Panc1 (cell line): ENCODE measurements at places on chromosomes 7 and 10. TPM values are rescaled to one million over a fixed set of nuclear protein-coding genes. Genes with fewer than 3 reads are reported as not detected.

The SPDYE2 gene
- total RNA-seq: not detected

DNA sequence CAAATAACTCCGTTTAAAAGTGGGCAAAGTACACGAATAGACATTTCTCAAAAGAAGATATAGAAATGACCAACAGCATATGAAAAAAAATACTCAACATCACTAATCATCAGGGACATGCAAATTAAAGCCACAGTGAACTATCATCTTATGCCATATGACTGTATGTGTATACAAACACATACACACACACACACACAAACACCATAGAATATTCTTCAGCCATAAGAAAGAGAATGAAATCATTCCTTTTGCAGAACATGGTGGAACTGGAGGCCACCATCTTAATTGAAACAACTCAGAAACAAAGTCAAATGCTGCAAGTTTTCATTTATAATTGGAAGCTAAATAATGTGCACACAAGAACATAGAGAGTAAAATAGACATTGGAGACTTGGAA, 1019.4 kb downstream of the KCNMA1 start:
- H3K27me3 ChIP-seq: no peaks in the 10 kb centered on the region
- no peaks in the 10 kb centered on the region for H3K36me3 ChIP-seq
- no peak overlapping the region for H3K4me3 ChIP-seq
- H3K4me1 ChIP-seq: no peaks in the 10 kb centered on the region
- DNase-seq: no peak

The AKR1D1 gene
- total RNA-seq: not detected

DNA sequence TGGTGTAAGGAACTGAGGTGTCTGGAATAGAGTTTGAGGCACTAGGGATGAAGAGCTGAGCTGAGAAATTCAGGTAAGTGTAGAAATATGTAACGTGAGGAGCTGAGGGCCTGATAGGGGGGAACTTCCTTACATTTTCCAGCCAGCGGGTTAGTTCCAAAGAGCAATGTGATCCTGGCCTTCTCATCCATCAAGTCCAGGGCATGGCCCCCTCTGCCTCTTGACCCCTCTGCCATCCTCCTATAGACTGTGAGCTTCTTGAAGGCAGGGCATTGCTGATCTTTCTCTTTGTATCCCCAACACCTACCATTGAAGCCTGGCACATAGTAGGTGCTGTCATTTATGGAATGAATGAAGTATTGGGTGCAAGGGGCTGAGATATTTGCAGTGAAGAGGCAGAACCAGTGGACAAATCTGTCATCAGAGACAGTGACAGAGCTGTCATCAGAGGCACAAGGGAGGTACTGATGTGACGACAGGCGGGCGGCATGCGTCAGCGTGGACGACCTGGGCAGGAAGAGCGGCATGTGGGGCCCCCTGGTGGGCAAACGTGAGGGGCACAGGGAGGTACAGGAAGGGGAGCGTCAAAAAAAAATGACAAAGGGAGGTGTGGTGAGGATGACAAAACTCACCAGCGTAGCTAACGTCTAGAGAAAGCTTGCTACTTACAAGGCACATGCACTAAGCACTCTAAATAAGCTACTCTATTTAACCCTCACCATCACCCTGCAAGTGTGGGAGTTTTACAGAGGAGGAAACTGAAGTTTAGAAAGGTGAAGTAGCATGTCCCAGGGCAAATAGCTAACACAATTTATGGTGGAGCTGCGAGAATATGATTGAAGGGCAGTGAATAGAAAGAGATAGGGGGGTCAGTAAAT, 5.2 kb upstream of the CAMK2G start:
- H3K27me3 ChIP-seq: no peaks in the 10 kb centered on the region
- no peaks in the 10 kb centered on the region for H3K36me3 ChIP-seq
- H3K4me3 ChIP-seq: no peak overlapping the region

DNA sequence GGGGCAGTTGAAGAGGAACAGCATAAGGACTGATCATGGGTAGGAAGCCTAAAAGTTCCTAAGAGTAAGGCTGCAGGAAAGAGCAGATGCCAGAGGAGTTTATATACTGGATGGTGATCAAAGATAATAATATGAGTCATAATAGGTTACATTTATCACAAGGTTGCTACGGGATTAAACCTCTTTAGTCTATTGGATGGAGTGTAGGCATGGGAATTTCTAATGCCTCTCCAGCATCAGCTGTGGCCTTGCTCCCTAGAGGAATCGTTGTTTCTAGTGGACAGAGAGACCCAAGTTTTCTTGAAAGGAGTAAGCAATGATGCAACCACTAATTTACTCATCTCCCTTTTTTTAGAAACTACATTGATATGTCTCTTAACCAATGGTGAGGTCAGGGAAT, 213.4 kb downstream of the GPR37 start:
- H3K36me3 ChIP-seq: no peaks in the 10 kb centered on the region
- H3K27ac ChIP-seq: no peak overlapping the region
- no peaks in the 10 kb centered on the region for H3K27me3 ChIP-seq
- no peaks in the 10 kb centered on the region for H3K4me1 ChIP-seq
- no peak for DNase-seq
- no peak overlapping the region for H3K4me3 ChIP-seq

The IL15RA gene
- 11.0 TPM for total RNA-seq

The AKR1C2 gene
- total RNA-seq: 0.33 TPM

- no peak overlapping the region for H3K4me3 ChIP-seq
- no peak overlapping the region for H3K27ac ChIP-seq
- peaks cover 14% of the 10 kb centered on the region for H3K36me3 ChIP-seq
- no peaks in the 10 kb centered on the region for H3K4me1 ChIP-seq
- no peak for DNase-seq
- no peaks in the 10 kb centered on the region for H3K27me3 ChIP-seq
Measured at GRCh38 chr10:122240401-122240800, 30.7 kb upstream of the BTBD16 start.

- peak overlapping the region; percentile 100 for H3K27ac ChIP-seq
- H3K27me3 ChIP-seq: no peaks in the 10 kb centered on the region
- no peak for DNase-seq
- H3K4me1 ChIP-seq: peaks cover 96% of the 10 kb centered on the region
- H3K36me3 ChIP-seq: peaks cover 23% of the 10 kb centered on the region
- H3K4me3 ChIP-seq: no peak overlapping the region
Measured at GRCh38 chr7:130904792-130905191, 170.8 kb upstream of the KLF14 start.

- H3K27me3 ChIP-seq: no peaks in the 10 kb centered on the region
- no peaks in the 10 kb centered on the region for H3K36me3 ChIP-seq
- DNase-seq: no peak
- no peak overlapping the region for H3K4me3 ChIP-seq
Measured at GRCh38 chr7:159097661-159098423, 46.8 kb downstream of the VIPR2 start.

DNA sequence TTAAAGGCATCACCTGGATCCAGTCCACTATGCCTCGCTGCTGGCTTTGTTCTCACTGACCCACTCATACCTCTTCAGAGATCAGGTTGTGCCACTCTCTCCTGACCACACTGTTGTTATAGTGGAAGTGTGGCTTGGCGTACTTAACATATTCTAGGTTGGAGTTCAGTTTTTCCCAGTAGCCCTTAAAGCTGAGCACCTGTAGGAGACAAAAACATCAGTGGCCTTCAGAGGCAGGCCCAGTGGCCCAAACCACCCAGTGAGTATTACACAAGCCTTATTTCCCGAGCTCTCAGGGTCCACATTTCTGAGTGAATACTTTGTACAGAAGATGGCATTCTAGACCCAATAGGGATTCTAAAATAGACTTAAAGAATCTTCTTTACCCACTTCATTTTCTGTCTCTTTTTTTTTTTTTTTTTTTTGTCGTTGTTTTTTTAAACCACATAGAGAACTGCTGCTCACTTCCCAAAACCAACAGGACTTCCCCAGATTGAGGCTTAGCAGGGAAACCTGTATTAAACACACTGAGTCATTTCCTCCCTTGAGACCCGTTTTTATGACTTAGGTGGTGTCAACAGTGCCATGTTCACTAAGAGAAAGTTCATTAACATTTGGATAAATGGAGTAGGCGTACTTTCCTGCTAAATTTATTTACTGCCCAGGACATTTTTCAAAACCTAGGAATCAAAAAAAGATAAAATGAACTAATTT, 85.8 kb downstream of the GSAP start:
- no peaks in the 10 kb centered on the region for H3K27me3 ChIP-seq
- no peak overlapping the region for H3K27ac ChIP-seq
- no peaks in the 10 kb centered on the region for H3K4me1 ChIP-seq
- DNase-seq: no peak
- H3K4me3 ChIP-seq: no peak overlapping the region

The MLLT10 gene
- total RNA-seq: 33.4 TPM

DNA sequence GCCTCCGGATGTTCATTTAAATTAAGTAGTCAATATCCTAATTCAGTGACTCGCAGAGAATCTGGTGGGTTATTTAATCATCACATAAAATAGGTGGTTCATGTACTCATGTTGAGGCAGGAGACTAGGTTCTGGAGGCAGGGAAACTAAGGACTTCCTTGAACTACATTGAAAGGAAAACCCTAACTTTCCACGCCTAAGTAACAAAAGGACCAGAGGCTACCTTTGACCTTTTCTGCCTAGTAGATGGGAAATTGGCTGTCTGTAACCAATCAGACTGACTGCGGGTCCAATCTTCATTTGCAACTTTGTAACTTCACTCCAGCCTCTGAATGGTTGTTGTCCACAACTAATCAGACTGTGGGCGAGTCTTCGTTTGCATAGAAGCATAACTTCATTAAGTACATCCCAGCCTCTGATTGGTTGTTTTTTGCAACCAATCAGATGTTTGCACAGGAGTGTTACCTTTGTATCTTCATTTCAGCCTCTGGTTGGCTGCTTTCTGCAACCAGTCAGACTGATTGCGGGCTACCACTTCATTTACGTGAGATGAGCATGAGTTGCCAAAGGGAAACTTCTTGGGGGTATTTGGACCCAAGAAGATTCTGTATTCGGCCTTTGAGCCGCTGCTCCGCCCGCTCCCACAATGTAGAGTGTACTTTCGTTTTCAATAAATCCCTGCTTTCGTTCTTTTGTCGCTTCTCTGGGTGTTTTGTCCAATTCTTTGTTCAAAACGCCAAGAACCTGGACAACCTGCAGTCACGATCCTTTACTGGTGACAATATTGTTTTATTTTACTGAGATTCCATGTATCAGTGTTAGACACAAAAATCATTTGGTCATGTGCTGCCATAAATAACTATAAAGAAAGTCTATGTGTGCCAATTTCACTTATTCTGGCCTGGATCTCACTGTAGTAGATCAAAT, 1.7 kb upstream of the ST7 start:
- H3K27ac ChIP-seq: peak overlapping the region; percentile 89
- H3K4me3 ChIP-seq: peak overlapping the region; percentile 47
- H3K27me3 ChIP-seq: no peaks in the 10 kb centered on the region
- H3K36me3 ChIP-seq: no peaks in the 10 kb centered on the region; the same call in 1 of the 2 replicates
- peaks cover 37% of the 10 kb centered on the region for H3K4me1 ChIP-seq

The SPACDR gene
- total RNA-seq: 1.5 TPM

GRCh38 chr7:76260171-76260703, 42.2 kb upstream of the HSPB1 start:
- DNase-seq: no peak
- no peaks in the 10 kb centered on the region; the same call in 1 of the 2 replicates for H3K4me1 ChIP-seq
- H3K36me3 ChIP-seq: no peaks in the 10 kb centered on the region
- no peaks in the 10 kb centered on the region for H3K27me3 ChIP-seq
- H3K4me3 ChIP-seq: peak overlapping the region; percentile 30

The NEUROG3 gene
- total RNA-seq: not detected

DNA sequence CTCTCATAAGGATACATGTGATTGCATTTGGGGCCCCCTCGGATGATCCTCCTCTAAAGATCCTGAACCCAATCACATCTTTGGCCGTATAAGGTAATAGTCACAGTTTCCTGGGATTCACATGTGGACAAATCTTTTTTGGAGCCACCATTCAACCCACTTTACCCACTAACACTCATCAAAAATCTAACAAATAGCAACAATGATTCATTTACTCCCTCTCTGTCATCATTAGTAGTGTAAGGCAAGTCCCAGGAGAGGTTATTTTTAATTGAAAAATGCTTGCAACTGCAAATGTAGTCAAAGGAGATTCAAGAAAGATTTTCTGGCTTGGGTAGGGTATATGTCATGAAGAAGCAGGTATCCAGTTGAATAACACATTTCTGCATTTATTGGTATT, 9.9 kb upstream of the SMKR1 start:
- no peak overlapping the region for H3K4me3 ChIP-seq
- no peaks in the 10 kb centered on the region for H3K4me1 ChIP-seq
- no peaks in the 10 kb centered on the region for H3K27me3 ChIP-seq
- no peak for DNase-seq
- H3K27ac ChIP-seq: no peak overlapping the region
- no peaks in the 10 kb centered on the region for H3K36me3 ChIP-seq

DNA sequence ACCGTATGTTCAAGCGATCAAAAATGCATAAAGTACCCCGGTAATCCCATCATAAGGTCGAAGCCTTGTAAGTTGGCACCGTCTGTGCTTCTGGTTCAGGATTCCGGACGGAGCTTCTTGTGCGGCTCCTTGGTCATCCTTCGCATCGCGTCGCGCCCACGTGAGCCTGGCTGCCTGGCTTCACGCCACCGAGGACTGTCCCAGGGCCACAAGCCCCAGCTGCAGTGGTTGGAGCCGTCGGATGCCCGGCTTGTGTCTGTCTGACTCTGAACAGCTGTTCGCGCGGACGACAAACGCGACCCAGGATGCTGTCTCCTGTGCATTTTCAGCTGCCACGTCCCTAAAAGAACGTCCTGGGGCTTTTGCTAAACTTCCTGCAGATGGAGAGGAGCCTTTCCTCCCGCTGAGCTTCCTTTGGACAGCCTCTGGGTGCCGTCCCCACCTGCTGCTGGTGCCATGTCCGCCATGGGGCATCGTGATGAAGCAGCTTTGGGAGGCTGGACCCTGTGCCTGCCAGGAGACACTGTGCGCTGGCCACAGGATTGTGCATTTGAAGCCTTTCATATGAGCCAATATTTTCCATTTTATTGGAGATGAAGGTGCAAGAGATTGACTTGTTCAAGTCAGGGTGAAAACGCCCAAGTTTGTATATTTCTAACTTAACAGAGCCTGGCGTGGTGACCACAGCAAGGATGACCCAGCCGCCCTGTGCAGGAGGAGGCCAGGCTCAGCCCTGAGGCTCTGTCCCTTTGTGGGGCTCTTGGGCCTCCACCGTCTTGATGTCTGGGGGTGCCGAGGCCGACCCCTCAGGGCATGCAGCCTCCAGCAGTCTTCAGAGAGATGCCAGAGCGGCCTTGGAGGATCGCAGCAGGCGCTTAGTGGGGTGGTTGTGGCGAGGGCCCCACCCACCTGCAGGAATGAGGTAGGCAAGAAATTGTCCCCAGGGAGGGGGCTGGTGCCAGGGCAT, 6.7 kb upstream of the JAKMIP3 start:
- H3K4me1 ChIP-seq: no peaks in the 10 kb centered on the region
- H3K36me3 ChIP-seq: no peaks in the 10 kb centered on the region
- DNase-seq: no peak
- no peak overlapping the region for H3K27ac ChIP-seq
- H3K4me3 ChIP-seq: no peak overlapping the region
- peaks cover 5% of the 10 kb centered on the region; the same call in 1 of the 2 replicates for H3K27me3 ChIP-seq

GRCh38 chr10:52308251-52309031, 5.6 kb upstream of the DKK1 start:
- H3K4me1 ChIP-seq: peaks cover 42% of the 10 kb centered on the region
- H3K36me3 ChIP-seq: no peaks in the 10 kb centered on the region
- H3K27ac ChIP-seq: peak overlapping the region; percentile 98
- peak overlapping the region; percentile 36 for H3K4me3 ChIP-seq
- DNase-seq: peak; percentile 64
- no peaks in the 10 kb centered on the region for H3K27me3 ChIP-seq

The SRRM3 gene
- total RNA-seq: 8.5 TPM

The LIPN gene
- not detected for total RNA-seq

GRCh38 chr7:42143711-42144600, 93.1 kb downstream of the GLI3 start:
- no peaks in the 10 kb centered on the region; the same call in 1 of the 2 replicates for H3K27me3 ChIP-seq
- H3K4me3 ChIP-seq: no peak overlapping the region
- no peaks in the 10 kb centered on the region for H3K4me1 ChIP-seq
- no peak overlapping the region for H3K27ac ChIP-seq
- H3K36me3 ChIP-seq: no peaks in the 10 kb centered on the region
- DNase-seq: no peak
